ENCODE measurements at places on chromosomes 3 and 15.

GRCh38 chr3:15558581-15558980 lies 37.1 kb upstream of the COLQ start:
- DNase-seq: no peak

- DNase-seq: no peak
Measured at GRCh38 chr3:143595456-143596077, 252.7 kb downstream of the SLC9A9 start.

GRCh38 chr3:156617781-156618180 lies 56.6 kb upstream of the TIPARP start:
- DNase-seq: peak; percentile 50

GRCh38 chr3:149473357-149474249 lies 894 bp upstream of the TM4SF4 start:
- DNase-seq: peak; percentile 71

GRCh38 chr15:29821416-29822099 lies 710 bp downstream of the TJP1 start:
- peak; percentile 77 for DNase-seq

DNA sequence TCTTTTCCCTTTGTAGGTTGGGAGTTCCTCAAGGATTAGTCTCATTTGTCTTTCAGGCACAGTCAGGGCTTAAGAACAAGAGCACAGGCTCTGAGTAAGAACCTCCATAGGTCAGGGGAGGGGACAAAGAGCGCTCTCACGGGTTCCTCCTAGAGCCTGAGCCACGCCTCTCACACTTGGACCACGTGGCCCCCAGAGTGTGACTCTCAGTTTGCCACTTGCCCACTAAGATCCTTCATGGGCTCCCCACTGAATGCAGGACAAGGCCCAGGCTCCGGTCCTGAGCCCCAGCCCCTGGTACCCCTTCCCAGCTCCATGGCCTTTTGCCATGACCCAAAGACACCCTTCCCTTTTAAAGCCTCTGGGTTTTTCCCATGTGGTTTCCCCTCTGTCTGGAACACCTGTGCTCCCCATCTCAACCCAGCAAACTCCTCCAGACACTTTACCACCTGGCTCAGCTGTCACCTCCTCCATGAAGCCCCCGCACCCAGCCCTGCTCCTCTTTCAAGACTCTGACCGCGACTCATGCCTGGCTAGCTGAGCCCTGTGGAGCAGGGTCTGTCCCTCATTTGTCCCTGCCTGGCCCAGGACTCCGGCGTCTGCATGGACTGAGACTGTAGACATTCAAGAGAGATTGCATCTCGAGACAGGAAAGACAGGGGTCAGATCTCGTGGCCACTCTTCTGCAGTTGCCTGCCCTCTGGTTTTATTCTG lies 32.7 kb downstream of the IQSEC1 start:
- no peak for DNase-seq

DNA sequence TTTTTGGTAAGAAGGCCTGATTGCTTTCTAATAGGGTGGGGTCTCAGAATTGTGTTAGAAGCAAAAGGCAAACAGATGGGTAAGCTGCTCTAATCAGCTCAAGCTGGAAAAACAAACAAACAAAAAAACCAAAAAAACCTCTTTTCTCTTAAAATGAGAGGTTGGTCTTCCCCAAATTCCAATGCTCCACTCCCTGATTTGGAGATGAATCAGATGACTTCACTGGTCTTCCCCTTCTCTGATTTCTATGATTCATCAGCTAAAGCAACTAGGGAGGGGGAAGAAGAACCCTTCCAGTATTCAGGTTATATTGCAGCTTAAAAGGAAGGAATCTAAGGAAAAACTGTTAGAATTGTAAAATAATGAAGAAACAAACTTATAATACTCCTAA lies 9.6 kb upstream of the ANXA2 start:
- DNase-seq: peak; percentile 92

DNA sequence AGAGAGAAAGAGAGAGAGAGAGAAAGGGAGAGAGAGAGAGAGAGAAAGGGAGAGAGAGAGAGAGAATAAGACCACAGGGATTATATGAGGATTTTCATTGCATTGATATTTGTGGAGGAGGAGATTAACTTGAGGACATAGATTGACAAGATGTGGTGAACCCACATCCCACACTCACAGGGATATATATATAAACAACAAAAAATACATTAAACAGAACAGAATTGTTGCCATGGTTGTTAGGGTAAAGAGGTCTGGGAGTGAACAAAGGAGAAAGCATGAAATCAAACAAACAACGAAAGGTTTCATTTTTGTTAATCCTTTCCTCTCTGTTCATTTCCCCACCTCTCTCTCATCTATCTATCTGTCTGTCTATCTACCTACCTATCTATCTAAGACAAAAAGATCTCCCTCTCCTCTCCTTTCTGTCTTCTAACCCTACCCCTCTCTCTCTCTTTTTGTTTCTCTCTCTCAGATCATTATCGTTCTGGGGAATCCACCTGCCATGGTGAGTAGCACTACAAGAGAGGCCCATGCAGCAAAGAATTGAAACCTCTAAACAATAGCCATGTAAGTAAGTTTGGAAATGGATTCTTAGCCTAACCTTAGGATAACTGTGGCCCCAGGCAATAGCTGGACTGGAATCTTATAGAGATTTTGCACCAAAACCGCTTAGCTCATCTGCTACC lies 280.9 kb downstream of the RAP2B start:
- DNase-seq: no peak

DNA sequence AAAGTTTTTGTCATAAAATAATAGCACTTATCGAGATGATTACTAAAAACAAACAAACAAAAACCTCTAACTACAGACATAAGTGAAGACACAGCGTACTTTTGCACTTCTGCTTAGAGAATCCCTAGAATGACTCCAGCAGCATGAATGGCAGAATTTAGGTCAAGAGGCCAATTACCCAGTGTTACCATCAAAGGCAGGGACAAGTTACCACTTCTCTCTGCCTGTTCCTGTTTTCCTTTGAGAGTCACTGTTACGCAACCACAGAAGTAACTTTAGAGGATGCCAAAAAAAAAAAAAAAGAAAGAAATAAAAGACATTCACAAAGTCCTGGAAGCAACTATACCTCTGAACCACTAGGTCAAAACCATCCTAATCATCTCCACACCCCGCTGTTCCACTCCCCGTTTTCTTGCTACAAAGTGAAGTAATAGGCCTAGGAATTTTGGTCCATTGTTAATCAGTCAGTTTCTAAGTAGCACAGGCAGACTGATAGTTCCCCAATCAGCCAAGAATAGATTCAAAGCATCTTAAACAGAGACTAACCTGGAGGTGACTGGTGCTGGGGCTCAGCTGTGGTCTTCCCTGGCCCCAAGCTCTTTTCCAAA lies 41.9 kb downstream of the FMN1 start:
- peak; percentile 78 for DNase-seq

GRCh38 chr3:194009019-194009418 lies 126.9 kb upstream of the HES1 start:
- no peak for DNase-seq

GRCh38 chr15:34625007-34625406 lies 41.6 kb upstream of the GOLGA8B start:
- no peak for DNase-seq

DNA sequence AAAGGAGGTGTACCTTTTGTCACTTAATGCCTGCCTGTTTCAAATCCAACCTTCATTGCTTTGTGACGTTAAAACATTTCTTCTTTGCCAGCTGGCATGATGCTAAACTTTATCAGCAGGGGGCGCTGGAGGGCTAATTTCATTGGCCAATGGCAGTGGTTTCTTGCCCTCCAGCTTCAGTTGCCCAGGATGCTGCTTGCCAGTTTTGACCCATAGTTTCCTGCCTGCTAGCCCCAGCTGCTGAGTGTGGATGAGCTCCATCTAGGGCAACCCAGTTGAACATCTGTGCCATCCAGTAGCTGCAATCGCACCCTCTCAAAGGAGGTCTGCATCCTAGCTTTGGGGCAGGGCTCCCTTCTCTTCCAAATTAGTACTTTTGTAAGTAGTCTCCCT lies 22.1 kb downstream of the ACKR2 start:
- peak; percentile 59 for DNase-seq

- DNase-seq: no peak
Measured at GRCh38 chr15:66171841-66172240, 81.7 kb downstream of the MEGF11 start.

DNA sequence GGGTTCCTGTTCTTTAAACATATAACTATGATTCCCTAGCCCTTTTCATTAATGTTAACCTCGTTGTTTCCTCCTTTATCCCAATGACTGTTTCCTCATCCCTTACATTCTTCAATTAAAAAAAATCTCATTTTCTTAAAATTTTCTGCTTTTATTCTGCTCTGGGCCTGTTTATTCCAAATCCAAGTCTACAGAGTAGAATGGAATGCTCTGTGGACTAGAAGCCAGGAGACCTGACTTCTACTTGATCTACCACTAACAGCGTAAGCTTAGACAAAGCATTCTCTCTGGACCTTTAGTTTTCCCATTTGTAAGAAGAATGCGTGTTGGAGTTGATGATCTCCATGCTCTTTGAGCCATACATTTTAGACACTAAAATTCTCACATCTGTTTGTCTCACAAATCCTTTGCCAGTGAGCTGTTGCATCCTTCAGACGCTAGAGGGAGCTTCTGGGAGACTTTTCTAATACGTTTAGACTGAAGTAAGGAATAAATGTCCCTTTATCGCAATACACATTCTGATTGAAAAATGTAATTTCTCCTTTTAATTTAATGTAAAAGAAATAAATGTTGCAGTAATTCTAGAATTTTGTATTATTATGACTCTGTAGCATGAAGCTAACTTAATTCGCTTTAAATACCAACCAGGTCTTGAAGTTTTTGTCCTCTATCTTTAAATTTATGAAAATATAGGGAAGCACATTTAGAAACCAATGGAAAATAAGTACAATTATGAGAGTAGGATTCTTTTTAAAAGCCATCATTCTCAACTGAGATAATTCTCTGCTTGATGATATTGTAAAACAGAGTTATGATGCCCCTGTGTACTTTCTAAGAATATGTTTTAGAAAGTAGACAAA lies 21.7 kb upstream of the GMNC start:
- peak; percentile 74 for DNase-seq
